ENCODE measurements at places on chromosomes 7 and 10.

- no peak for DNase-seq
Measured at GRCh38 chr7:135822376-135822775, 73.8 kb upstream of the FAM180A start.

DNA sequence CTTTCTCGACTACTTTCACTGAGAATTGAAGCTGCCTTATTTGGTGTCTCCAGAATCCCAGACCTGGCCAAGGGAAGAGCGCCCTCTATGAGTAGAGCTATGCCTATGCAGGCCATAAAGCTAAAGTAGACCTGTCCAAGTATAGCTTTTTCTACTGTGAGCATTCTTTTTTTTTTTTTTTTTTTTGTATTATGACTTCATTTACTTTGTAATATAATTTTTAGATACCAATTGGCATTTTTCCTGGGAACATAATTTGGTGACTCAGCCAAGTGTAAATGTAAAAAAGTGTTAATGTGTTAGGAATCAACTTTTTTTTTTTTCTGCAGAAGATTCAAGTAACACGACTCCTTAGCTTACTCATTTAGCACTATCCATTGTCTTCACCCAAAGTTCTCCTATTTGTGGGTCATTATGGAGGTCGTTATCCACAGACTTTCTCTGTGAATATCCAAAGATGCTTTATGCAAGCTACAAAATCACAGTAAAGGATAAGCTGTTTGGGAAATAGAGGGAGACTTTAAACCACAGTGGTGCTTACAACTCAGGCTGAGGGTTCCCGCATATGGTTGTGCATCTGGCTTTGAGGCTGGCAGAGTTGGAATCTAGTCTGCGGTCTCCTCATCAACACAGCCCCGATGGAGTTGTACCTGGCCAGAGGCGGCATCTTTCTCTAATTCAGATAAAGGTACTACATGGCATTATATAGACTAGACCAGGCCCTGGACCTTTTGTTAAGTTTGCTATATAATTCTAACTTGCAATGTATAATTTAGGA lies 1040.2 kb upstream of the SORCS1 start:
- DNase-seq, result no peak

- peak; percentile 79 for DNase-seq
Measured at GRCh38 chr7:101588131-101588935, 40.8 kb downstream of the MYL10 start.

- no peak for DNase-seq
Measured at GRCh38 chr7:42560866-42561265, 323.9 kb upstream of the GLI3 start.

- DNase-seq, result no peak
Measured at GRCh38 chr10:36591436-36591835, 534.0 kb upstream of the ANKRD30A start.

DNA sequence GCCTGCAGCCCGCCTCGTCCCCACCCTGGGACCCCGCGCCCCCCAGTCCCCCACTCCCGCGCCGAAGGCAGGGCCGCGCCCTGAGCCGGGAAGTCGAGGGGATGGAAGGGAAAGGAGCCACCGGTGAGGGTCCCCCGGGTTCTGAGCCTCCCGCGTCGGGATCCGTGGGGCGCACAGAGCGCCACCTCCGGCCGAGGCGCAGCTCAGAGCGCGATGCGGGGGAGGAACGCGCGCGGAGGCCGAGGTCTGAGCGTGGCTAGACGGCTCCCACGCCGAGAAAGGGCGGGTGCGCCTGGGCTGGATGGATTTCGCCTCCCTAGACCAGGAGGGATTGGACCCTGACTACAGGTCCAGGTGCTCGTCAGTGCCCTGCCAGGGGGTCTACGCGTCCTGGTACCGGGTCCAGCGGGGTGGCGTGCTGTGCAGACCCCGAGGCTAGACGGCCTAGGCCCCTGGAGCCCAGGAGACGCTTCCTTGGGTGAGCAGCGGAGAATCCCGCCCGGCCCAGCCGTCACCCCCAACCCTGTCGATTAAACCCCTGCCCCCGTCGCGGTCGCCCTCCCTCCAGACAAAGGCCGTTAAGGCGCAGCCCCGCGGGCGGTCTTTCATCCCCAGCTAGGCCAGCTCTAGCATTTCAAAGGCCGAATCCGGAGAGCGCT lies 986 bp upstream of the PDGFA start:
- no peak for DNase-seq

- no peak for DNase-seq
Measured at GRCh38 chr7:69677054-69677852, 79.0 kb downstream of the AUTS2 start.

DNA sequence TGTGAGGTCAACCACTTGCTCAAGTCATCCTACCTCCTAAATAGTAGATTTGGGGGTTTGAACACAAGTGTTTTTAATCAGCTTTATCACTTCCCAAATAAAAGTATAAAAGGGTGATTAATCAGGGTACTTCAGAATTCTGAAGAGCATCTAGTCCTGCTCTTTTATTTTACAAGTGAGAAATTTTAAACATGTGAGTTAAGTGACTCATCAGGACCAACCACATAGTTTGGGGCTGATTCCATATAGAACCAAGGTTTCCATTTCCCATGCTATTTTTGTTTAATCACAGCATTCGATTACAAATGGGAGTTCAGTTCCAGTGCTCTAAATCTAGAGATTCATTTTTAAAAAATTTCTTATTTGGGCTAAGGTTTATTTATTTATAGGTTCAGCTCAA lies 113.4 kb downstream of the GPR158 start:
- DNase-seq, result no peak

DNA sequence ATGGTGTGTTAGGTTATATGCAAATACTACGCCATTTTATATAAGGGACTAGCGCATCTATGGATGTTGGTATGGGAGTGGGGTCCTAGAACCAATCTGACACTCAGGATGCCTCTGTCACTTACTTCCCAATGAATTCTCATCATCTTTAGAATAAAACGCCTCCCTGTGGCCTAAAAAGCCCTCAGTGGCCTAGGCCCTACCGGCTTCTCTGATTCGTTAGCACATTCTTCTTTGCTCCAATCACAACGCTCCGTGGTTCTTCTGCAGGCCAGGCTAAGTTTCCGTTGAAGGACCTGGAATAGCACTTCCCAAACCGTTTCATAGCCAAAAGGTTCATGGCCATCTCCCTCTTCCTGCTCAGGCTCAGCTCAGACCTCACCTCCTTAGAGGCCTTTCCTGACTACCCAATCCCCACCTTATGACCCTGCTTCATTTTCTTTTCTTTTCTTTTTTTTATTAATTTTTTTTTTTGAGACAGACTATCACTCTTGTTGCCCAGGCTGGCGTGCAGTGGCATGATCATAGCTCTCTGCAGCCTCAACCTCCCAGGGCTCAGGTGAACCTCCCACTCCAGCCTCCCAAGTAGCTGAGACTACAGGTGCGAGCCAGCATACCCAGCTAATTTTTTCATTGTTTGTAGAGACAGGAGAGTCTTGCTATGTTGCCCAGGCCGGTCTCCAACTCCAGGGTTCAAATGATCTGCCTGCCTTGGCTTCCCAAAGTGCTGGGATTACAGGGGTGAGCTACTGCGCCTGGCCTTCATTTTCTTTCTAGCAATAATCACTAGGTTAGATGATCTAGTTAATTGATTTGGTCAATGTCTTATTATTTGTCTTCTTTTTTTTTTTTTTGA lies 24.5 kb upstream of the YWHAG start:
- DNase-seq, result no peak

DNA sequence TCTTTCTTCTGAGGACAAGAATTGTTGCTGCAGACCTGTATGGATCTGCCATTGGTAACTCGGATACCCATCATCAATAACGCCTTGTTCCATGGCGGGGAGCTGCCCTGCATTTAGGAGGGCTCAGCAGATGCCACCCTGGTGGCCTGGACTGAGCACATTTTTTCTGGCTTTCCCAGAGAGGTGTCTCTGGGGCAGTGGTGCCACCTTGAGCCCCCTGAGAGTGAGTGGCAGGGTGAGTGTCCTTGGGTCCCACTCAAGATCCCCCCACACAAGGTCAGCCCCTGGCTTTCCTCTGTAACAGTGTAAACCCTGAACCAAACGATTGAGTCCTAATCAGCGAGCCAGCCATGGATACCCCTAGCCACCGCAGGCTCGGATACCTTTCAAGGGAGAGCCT lies 258.6 kb downstream of the GLRX3 start:
- peak; percentile 55 for DNase-seq

DNA sequence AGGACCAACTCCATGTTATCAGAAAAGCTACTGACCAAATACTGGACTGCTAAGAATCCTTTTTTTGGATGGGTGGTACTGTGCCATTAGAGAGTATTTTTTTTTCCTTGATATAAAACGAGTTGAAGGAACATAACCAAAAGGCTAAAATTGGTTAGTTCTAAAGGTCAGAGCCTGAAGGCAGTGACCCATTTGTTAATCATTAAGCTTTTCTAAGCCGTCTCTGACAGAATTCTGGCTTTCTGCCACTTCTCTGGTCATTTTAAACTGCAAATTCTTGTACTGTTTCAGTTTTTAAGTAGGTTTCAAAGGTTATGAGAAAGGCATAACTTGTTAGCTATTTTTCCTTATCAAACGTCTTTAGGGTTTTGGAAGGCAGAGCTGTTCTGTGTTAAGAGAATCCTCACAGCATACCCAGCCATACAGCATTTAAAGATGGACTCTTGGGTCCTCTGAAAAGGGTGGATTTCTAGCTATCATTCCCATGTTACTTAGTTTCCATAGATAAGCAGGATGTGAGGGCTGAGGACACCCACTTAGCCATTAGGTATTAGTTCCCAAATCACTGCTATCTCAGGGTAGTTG lies 196.8 kb downstream of the RNLS start:
- no peak for DNase-seq

- no peak for DNase-seq
Measured at GRCh38 chr7:20089431-20089830, 127.8 kb downstream of the MACC1 start.

- no peak for DNase-seq
Measured at GRCh38 chr10:27527666-27528295, 23.7 kb downstream of the RAB18 start.

GRCh38 chr7:1028775-1029636 lies 15.3 kb upstream of the GPR146 start:
- DNase-seq, result no peak

GRCh38 chr10:61804414-61804813 lies 97.1 kb upstream of the ARID5B start:
- no peak for DNase-seq

GRCh38 chr7:92847305-92847704 lies 10.9 kb upstream of the CDK6 start:
- no peak for DNase-seq

DNA sequence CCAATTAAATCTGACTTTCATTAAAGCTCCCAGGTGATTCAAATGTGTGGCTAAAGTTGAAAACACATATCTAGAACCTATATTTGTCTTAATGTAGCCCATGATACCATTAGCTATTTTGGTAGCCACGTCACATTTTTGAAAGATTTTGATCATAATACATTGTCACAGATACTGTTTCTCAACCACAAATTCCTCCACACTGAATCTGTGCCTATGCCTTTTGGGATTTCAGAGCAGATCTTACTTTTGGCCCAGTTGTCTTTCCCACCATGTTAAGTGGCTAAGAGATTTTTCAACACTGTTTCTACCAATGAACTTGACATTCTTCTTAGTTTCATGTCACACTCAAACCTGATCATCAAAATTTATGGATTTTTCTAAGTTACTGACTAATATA lies 47.4 kb downstream of the CH25H start:
- DNase-seq, result no peak

GRCh38 chr10:19449860-19450259 lies 366.4 kb upstream of the PLXDC2 start:
- no peak for DNase-seq

DNA sequence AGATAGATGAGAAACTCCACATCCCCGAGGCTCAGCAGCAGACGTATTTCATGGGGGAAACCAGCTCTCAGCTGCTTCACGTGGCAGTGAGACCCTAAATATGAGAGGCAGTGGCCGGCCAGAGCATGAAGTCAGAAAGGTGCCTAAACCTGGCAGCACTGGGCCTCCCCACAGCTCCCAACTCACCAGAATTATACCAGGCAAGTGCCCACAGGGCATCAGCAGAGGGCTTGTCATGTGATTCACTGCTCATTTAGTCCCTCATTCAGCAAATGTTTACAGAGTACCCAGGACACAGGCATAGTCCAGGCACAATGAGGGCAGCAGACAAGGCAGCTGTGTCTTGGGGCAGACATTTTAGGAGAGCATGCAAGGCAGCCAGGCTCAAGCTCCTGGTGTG lies 212.6 kb downstream of the PTPRN2 start:
- no peak for DNase-seq

All from vagina (tissue), 2 donors.